Posterior vena cava (tissue), 2 donors: ENCODE measurements at places on chromosomes 4 and X. TPM values are rescaled to one million over a fixed set of nuclear protein-coding genes. Genes with fewer than 3 reads are reported as not detected.

Gene F8A3
- total RNA-seq, result 7.1 TPM

- DNase-seq, result no peak
These were observed 32.9 kb downstream of the EREG start for GRCh38 chr4:74397748-74398426.

DNA sequence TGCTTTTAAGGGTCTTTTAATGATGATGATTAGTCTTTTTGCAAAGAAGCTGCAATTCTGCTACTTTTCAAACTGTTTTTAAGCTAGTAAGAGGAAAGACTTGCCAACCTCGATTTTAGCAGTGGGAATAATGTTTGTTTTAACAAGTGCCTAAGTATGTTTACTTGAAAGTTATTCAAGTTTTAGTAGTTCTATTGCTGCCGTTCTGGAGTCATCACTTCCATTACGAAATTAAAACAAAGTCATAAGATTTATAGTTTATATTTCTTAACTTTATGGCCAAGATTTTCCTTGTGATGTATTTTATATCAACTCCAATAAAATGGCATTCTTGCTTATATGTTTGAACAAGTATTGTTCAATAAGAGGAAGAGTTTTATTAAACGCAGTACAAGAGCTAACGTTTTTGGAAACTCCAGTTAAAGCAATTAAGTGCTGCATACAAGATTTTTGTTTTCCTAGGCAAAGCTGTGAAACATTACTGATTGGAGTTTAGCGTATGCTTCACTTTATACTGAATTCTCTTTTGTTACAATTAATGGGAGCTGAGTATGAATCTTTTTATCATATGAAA lies 211.3 kb downstream of the TENM3 start:
- DNase-seq, result no peak

- DNase-seq, result no peak
These were observed 171.1 kb downstream of the ZNF330 start for GRCh38 chr4:141391771-141392170.
